ENCODE measurements at places on chromosomes 6 and 20.
A peak's percentile ranks its signal among the peaks of the same experiment; 100 is the strongest.

GRCh38 chr6:17311595-17312311 lies 30.6 kb downstream of the RBM24 start:
- no peak for DNase-seq

DNA sequence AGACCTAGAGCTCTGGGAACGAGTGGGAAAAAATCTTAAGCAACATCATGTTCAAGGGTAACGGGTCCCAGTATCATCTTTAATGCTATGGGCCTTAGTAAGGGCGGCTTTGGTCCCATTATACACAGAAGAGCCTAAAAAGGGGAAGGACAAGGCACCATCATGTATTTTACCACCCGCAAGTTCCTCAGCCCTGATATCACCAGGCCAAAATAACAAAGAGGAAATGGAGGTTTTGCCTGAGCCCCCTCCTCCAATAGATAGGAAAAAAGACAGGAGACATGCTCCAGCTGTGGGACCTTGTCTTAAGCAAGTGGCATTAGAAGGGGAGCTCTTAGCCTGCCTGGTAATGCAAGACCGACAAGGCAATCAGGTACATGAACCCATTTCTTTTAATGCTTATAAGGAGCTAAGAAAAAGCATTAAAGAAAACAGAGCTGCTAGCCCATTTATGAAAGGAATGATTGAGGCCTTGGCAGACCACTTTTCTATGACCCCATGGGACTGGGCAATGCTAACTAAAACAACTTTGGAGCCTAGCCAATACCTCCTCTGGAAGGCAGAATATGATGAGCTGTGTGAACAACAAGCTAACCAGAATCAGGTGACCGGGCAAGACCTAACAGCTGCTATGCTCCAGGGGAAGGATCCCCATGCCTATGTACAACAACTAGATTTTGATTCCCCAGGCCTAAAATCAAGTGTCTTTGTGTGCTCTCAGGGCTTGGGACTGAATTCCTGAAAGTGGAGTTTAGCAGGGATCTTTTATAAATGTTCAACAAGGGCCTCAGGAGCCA lies 23.2 kb downstream of the HLA-DPA1 start:
- no peak for DNase-seq

- DNase-seq = no peak
These were observed 53.4 kb downstream of the OPRM1 start for GRCh38 chr6:154092326-154092962.

- no peak for DNase-seq
These were observed 536.2 kb downstream of the CBLN4 start for GRCh38 chr20:55469074-55469473.

DNA sequence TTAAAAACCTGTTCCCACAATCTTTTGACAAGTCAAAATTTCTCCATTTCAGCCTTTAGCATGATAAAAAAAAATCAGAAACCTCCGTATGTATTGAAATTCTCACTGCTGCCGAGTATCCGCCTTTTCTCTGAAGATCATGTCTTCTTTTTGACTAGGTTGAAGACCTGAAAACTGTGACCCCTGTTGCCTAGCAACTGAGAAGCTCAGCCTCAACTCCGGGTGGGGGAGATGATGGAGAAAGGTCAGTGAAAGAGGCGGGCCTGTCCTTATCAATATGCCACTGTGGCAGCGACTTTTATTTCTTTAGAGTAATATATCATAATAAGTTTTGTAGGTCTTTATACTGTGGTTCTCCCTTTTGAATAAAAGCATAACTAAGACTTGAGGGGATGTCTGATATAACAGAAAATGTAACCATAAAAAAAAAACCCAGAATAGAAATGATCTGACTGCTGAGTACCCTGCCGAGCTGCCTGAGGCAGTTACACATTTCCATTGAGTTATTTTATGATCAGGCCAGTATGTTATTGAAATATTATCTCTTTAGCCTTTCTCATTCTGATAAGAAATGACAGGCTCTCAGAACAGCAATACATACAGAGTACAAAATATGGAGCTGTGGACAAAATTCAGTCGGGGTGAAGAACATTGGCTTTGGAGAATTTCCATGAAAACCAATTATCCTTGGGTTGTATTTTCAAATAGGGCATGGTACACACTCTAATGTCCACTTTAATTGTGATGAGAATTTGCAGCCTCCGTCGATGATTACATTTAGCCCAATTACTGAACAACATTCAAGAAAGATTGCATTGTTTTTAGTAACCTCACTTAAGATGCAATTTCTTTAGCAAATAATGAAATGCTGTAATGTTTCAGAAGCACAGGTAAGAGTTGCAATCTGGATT lies 136.7 kb upstream of the EEF1E1 start:
- no peak for DNase-seq

DNA sequence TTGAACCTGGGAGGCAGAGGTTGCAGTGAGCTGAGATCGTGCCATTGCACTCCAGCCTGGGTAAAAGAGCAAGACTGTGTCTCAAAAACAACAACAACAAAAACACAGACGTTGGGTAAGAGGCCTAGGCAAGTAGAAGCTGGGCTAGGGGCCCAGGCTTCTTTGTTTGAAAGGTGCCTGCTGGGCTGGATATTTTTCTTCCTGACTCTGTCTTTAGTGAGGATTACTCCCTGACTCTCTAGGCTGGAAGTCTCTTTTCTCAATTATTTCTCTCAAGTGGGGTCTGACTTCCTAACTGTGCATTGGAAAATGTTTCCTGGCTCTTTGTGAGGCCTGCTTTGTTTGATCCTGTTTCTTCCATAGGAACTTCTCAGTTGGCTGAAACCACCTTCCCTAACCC lies 76.5 kb upstream of the DTNBP1 start:
- no peak for DNase-seq

DNA sequence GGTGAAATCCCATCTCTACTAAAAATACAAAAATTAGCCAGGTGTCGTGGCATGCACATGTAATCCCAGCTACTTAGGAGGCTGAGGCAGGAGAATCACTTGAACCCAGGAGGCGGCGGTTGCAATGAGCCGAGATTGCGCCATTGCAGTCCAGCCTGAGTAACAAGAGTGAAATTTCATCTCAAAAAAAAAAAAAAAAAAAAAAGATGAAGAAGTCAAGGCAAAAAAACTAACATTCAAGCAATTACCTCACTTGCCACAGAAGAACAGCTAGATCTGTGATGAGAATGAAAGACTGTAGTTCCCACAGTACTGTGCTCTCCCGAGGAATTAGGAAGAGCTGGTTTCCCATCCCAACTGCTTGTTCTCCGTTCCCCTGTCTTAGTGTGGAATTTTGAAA lies 144.7 kb upstream of the ECI2 start:
- DNase-seq = no peak

DNA sequence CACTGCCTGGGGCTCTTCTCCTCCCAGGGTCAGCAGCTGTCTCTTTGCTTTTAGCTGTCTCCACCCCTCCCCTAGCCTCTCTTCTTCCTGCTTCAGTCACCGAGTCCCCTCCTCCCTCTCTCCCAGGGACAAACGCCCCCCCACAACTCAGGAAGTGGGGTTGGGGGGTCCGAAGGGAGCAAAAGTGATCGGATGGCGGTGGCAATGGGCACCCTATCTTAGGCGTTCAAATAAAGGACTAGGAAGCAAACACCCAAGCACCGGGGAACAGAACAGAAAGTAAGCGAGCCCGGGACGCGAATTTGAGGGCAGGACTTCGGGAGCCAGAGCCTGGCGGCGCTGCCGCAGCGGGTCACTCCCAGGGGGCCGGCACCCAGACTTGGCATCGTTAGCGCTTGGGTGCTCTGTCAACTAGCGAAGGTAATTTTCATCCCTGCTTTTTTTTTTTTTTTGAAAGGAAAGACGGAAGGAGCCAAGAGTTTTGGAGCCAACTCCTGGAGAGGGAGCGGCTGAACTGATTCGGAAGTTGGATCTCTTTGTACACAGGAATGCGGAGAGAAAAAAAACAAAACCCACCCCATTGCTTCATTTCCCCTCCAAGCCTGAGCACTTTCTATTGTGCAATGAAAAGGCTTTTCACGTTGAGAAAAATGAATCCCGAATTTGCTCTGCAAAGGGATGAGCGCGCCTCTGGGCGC lies 815 bp upstream of the ITPR3 start:
- DNase-seq = peak; percentile 50

GRCh38 chr6:33950891-33951889 lies 147.4 kb upstream of the MLN start:
- DNase-seq = no peak

- no peak for DNase-seq
These were observed 451 bp downstream of the DNAJC5 start for GRCh38 chr20:63895202-63895951.

DNA sequence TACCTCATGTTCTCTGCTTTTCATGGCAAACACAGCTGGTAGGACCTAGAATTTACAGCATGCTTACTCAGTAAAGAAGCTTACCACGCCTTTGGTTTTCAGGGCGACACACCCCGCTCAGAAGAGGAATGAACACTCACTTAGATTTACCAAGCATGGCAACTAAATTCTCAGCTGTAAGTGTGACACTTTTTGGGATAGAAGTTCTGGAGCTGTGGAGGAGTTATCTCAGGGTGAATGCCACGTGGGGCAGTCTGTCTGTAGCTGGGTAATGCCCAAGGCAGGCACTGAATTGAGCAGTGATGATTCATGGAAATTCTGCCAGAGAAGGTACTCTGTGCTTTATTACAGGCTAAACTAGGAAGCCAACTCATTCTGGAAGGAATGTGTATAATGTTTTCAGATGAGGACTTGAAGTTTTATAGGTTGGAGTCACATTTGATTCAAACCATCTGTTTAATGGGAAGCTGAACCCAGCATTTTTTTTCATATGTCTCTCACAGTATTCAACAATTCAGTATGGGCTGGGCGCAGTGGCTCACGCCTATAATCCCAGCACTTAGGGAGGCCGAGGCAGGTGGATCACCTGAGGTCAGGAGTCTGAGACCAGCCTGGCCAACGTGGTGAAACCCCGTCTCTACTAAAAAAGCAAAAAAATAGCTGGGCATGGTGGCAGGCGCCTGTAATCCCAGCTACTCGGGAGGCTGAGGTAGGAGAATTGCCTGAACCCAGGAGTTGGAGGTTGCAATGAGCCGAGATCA lies 3.5 kb upstream of the PRIM2 start:
- DNase-seq = no peak

- DNase-seq = no peak
These were observed 98.5 kb upstream of the TMEM170B start for GRCh38 chr6:11439017-11439420.

DNA sequence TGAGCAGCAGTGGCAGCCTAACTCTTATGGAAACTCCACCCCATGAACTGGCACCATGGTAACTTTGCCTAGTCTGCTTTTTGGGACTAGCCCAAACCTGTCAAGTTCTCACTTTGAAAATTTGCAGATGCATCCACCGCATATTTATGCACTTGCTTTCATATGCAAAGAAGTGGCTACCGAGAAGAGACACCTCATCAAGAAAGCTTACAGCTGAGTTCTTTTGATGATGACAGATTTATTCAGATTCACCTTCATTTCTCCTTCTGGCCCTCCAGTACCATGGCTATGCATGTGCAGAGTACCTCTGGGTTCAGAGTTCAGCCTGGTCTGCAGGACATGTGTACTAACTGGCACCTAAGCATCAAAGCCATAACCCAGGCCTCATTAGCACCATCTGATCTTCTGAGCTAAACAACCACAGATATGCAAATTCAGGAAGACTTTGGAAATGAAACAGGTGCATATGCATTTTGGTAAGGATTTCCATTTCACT lies 154.3 kb upstream of the TENT5A start:
- DNase-seq = no peak

DNA sequence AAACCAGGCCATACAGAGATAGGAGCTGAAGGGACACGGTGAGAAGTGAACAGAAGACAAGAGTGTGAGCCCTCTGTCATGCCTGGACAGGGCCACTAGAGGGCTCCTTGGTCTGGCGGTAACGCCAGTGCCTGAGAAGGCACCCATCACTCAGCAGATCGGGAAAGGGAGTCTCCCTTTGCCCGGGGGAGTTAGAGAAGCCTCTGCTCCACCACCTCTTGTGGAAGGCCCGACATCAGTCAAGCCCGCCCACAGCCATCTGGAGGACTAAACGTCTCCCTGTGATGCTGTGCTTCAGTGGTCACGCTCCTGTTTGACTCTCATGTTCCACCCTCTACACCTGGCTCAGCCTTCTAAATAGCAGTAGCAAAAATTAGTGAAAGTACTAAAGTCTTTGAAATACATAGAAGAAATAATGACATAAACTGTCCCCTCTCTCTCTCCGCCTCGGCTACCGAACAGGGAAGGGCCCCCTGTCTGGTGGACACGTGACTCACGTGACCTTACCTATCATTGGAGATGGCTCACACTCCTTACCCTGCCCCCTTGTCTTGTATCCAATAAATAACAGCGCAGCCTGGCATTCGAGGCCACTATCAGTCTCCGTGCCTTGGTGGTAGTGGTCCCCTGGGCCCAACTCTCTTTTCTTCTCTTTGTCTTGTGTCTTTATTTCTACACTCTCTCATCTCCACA lies 66.7 kb downstream of the RPP21 start:
- DNase-seq = peak; percentile 75

DNA sequence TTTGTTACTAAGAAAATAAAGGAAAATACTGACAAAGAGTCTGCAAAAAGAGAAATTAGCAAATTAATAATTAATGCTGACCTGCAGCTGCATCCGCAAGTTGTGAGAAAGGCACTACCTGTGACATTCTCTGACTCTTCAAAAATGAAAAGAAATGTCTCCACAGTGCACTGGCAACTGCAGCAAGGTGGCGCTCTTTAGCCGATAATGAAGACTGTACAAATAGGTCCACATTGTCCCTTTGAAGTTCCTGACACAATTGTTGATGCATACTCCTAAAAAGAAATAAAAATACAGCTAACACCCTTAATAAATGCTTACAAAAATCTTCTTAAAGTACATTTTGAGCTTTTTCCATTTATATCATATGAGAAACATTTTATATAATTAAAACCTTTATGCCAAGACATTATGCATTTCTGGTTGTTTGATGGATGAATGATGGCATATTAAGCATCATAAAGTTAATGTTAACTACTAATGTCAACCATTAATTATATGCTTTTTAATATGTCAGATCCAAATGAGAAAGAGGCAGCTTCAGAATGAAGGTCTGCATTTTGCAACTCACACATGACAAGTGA lies 96.5 kb downstream of the MMS22L start:
- peak; percentile 82 for DNase-seq

DNA sequence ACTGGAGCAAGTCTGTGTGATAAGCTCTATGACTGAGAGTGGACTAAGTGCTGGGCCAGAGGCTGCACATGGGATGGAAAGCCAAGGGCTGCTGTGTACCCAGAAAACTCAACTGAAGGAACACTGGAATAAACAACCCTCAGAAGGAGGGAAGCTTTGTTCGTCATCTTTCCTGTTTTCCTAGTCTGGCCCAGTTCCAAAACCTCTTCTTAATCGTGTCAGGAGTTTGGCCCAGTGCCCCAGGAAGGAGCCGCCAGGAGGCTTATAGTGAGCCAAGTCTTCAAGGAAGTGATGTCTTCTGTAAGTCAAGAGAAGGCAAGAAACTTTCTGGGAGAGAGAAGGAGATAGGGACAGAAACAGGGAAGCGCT lies 23.3 kb upstream of the TOP1 start:
- DNase-seq = no peak
